ENCODE measurements at places on chromosomes 6 and 20.

DNA sequence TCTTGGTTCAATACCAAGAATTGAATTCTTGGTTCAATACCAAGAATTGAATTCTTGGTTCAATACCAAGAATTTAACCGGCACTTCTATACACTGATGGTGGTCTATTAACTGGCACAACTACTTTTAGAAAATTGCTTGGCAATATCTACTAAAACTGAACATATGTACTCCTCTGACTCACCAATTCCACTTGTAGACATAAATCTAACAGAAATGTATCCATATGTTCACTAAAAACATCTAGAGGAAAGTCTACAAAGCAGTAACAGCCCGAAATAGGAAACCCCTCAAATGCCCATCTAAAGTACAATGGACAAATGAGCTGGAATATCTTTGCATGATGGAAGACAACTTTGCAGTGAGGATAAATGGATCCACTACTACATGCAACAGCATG, 71.9 kb downstream of the KIF16B start:
- DNase-seq = no peak

- no peak for DNase-seq
Measured at GRCh38 chr20:430091-430999, 22.2 kb downstream of the RBCK1 start.

DNA sequence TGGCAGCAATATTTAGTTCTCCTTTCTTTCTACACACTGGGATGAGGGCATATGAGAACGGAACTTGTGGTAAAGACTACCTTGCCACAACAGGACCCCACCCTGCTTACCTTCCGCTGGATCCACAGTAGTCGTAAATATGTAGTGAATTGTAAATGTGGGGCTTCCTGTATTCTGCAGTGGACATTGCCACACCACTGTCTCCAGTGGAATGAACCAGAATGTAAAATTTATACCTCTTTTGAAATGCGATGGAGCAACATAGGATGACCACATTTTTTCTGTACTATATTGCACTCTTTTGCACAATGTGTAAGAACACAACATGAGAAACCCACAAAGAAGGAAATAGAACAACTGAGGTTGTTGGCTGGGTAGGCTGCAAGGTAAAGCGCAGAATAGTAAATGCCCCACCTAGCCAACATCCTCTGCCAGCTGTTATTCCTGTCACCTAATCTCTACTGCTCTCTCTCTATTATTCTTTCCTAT, 16.1 kb upstream of the RIPOR2 start:
- no peak for DNase-seq

GRCh38 chr20:22836211-22836610, 198.9 kb upstream of the SSTR4 start:
- no peak for DNase-seq

DNA sequence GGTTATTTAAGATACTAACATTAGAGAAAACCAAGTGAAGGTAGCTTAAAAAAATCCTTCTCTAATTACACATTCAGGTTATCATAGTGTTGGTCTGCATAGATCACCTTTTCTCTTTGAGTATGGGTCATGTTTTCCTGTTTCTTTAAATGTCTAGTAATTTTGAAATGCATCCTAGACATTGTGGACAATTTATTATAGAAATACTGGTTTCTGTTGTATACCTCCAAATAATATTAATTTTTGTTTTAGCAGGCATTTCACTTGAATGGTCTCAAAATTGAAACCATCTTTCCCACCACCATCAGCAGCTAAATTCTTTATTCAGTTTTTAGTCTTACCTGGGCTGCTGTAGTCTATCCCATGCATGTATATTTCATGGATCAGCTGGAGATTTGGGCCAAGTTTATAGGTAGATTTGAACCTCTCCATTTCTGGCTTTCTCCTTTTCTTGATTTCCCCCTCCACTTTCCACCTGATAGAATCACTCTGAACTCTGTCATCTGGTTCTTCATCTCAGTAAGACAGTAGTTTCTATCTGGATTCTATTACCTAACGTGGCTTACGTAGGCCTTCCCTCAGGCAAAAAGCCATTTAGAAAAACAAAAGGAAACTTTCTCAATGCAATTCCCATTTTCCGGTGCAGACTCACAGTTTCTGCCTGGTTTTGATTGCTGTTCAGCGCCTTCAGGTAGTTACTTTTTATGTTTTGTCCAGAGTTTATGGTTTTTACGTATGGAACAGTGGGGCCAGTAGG, 52.3 kb downstream of the ZFAND3 start:
- no peak for DNase-seq

GRCh38 chr20:11277170-11277569, 603.4 kb upstream of the JAG1 start:
- DNase-seq = no peak

DNA sequence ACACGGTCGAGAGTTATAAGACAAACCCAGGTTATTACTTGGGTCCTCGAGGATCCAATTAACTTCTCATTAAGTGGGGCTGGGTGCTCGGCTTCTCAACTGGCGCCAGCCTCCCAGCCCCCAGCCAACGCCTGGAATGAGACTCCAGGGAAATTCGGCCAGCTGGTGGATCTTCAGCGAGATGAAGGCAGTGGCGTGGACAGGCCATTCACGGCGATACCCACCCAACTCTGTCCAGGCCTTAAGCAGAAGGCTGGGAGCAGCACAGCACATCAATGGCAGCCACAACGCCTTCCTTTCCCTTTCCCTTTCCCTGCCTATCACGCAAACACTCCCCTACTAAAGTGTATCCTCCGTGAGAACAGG, 868 bp downstream of the METTL24 start:
- no peak for DNase-seq

GRCh38 chr6:101478891-101479290, 85.4 kb downstream of the GRIK2 start:
- DNase-seq = no peak

GRCh38 chr6:16903470-16903869, 142.2 kb upstream of the ATXN1 start:
- no peak for DNase-seq

- DNase-seq = no peak
Measured at GRCh38 chr6:45112711-45113110, 215.4 kb upstream of the RUNX2 start.

DNA sequence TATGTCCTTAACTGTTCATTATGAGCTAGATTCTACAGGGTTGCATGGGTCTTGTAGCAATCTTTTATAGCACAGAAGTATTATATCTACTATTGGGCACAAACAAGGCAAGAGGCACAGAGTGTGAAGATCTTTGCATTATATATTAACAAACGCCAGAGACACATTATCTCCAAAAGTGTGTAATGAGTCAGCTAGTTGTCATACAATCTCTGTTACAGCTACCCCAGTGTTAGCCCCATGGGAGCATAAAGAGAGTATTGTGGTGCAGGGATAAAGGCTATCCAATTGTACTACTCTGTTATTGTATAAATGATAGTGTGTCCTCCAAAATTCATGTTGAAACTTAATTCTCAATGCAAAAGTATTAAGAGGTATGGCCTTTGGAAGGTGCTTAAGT, 148.4 kb upstream of the RIMS1 start:
- no peak for DNase-seq

GRCh38 chr20:49937027-49937929, 1.1 kb downstream of the RNF114 start:
- DNase-seq = no peak

- DNase-seq = no peak
Measured at GRCh38 chr6:21977346-21977745, 319.5 kb downstream of the PRL start.

DNA sequence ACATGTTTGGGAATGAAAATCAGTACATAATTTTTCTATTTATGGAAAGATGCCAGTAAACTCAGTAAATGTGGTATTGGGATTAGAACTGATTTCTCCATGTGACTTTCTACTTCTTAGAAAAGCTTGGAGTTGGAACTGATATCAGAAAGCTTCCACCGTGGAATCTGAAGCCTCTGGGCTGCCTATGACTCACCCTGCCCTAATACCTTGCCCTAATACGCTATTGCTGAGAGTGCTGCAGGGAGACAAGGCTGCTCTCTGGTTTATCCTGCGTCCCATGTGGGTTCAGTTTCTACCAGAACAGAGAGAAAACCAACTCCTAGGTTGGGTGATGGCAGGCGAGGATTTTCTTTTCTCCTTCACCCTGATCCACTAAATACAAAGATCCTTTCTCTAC, 3.3 kb upstream of the STMND1 start:
- DNase-seq = no peak

- no peak for DNase-seq
Measured at GRCh38 chr20:45503403-45503802, 12.0 kb downstream of the SPINT3 start.

Measured in vagina (tissue), 2 donors.